ENCODE measurements at places on chromosomes 1 and 21.
A peak's percentile ranks its signal among the peaks of the same experiment; 100 is the strongest.

- peak; percentile 3 for DNase-seq
These were observed 51.9 kb downstream of the DIPK1A start for GRCh38 chr1:92909321-92909720.

GRCh38 chr1:246680190-246680589, 44.0 kb upstream of the SCCPDH start:
- DNase-seq = peak; percentile 59

DNA sequence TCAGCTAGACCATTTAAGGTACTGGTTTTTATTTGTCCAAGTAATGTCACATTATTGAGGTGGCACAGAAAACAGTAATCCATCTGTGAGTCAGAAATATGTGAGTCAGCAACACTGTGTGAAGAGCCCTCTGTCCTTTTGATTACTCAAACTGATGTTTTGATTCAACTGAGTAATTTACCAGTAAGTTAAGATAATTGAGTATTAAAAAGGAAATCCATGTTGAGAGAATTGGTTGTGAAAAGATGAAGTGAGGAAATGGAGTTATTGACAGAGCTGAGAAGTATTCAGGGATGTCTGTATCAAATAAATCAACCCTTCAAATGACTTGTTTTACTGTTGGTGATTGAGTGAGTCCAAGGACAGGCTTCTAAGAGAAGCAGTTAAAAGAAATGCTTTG, 302.7 kb upstream of the SGIP1 start:
- DNase-seq = peak; percentile 60

- no peak for DNase-seq
These were observed 26.3 kb upstream of the RNF19B start for GRCh38 chr1:32990887-32991286.

- DNase-seq = no peak
These were observed 226.7 kb upstream of the RUNX1 start for GRCh38 chr21:35275776-35276175.

- no peak for DNase-seq
These were observed 54.0 kb downstream of the PGBD5 start for GRCh38 chr1:230371923-230372703.
